ENCODE measurements at places on chromosomes 5 and 9. TPM values are rescaled to one million over a fixed set of nuclear protein-coding genes. Genes with fewer than 3 reads are reported as not detected.

GRCh38 chr9:36808251-36808650 is 225.8 kb downstream of the PAX5 start:
- no peak for DNase-seq

- no peak for DNase-seq
These were observed 273.2 kb upstream of the PAPPA start for GRCh38 chr9:115880221-115880885.

DNA sequence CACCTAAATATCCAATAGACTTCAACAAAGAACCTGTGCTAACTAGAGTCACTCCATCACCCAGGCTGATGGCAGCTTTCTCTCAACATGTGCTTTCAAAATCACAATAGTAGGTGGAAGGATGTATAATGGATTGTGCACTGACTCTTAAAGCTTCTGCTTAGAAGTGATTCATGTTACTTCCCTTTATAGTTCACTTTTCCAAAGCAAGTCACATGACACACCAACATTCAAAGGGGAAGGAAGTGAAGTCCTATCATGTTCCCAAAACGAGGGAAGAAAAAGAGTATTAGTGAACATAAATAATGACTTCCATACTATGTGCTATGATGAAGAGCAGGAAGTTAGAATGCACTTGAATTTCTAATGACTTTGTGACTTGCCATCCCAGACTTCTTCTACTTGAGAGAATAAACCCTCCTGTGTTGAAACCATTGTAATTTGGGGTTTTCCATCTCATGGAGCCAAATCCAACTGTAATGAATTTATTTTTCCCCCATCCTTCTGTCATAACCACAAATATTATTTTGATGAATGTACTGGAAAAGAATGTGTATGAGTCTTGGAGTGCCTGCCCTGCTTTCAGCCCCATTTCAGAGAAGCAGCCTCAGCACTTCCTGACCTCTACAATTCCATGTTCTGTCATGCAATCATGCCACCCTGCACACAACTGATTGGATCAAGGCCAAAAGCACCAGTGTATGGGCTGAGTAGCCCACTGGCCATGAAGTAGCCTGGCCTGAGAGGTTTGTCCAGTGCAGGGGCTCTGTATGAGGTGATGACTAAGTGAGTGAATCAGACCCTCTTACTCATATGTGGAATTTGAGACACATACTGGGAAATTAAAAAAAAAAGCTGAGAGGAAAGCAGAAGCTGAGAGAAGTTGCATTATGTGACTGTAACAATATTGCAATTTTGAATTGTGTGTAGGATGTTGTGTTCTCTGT is 525.9 kb upstream of the CLINT1 start:
- DNase-seq, result no peak

- DNase-seq, result peak; percentile 69
These were observed 41.4 kb upstream of the CLPTM1L start for GRCh38 chr5:1386274-1386717.

GRCh38 chr5:176611435-176611834 is 1.5 kb upstream of the GPRIN1 start:
- peak; percentile 77 for DNase-seq

- no peak for DNase-seq
These were observed 1.4 kb downstream of the CCDC187 start for GRCh38 chr9:136302527-136302926.

GRCh38 chr5:150062216-150062922 is 24.0 kb downstream of the CSF1R start:
- no peak for DNase-seq

- no peak for DNase-seq
These were observed 15.7 kb downstream of the PCDH12 start for GRCh38 chr5:141942185-141942857.

DNA sequence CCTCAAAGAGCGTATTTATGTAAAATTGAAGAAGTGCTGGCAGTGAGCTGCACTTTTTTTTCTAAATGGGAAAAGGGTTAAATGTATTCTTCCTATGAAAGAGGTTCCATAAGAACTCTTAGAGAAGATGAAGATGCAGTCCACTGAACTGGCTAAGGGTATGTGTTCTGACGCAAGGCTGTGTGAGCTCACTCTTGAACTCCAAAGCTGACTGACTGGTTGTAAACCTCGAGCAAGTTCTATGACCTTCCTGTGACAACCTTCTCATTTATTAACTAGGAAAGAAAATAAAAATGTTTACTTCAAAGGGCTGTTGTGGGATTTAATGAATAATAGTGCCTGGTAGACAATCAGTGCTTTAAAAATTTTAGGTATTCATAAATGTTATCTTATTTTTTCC is 46.7 kb downstream of the POC5 start:
- DNase-seq, result no peak

- DNase-seq, result no peak
These were observed 141.0 kb downstream of the LHFPL2 start for GRCh38 chr5:78507531-78507930.

GRCh38 chr9:91162784-91163443 is 198.8 kb downstream of the AUH start:
- DNase-seq, result no peak

DNA sequence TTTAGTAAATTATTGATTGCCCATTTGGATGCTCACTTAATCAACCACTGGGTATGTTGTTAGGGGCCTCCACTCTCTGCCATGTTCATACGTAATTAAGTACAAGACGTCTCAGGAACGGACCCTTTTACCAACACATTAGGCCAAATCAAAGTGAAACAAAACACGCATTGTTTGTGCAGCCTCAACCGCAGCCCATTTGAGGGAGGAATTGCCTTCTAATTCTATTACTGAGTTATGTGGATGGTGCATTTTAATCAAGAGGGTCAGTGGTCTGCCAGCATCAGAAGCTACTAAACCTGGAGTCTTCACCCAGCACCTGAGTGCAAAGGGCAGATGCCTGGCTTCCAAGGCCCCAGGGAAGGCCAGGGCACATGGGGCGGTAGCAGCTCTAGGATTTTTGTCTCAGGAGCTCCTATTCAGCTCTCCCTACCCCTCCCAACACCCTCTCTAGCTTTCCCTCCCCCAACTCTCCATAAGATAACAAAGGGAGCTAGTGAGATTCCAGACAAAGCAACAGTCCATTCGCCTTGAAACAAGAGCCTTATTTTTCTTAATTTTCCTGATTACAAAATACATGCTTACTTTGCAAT is 7.9 kb upstream of the MED27 start:
- no peak for DNase-seq

- no peak for DNase-seq
These were observed 93.8 kb downstream of the ANKRD18A start for GRCh38 chr9:38526591-38526990.

DNA sequence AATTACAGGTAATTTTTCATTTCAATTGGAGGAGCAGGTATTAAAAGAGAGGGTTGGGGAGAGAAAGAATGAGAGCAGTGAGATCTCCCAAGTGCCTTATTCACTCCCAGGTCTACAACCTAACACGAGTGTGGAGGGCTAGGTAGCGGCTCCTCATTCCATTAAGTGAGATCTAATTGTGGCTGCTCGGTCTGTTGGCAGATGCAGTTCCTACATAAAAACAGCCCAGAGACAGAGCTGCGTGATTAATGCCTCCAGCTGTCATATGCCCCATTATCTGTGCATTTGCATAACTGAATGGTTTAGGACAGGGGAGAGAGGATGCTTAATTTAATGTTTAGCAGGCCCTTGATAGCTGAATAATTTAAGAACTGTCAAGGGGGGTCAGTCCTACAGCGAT is 100.5 kb downstream of the PSAT1 start:
- DNase-seq, result no peak

- no peak for DNase-seq
These were observed 56.9 kb upstream of the VCAN start for GRCh38 chr5:83414601-83415000.

DNA sequence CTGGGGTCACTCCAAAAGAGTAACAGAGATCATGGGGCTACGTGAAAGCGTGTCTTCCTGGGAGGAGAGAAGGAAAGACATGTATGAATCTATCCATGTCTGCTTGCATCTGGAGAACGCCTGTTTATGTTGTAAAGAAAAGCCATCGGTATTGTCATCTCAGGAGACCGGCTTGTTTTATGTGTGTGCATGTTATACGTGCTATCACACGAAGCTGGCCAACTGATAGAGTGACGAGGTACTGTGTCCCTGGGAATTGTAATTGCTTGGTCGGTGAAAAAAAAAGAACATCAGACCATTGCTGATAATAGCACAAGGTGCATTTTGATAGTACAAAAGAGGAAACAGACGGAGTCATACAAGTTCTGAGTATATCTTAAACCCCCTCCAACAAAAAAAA is 370 bp upstream of the CDH6 start:
- no peak for DNase-seq

DNA sequence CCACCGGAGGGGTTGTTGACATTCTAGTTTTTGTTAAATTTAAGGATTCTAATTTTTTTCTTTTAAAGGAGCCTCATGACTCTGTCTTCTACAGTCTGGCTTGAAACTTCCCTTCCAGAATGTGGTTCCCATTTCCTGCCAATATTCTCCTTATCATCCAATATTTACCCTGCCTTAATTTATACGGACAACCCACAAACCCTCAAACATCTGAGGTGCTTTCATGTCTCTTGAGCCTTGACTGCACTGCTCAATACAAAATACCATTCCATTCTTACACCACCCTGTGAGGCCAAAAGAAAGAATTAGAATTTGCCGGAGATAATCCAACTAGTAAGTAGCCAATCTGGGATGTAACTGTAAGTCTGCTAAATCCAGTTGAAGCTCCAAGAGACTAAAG is 346.5 kb downstream of the SPOCK1 start:
- DNase-seq, result no peak

DNA sequence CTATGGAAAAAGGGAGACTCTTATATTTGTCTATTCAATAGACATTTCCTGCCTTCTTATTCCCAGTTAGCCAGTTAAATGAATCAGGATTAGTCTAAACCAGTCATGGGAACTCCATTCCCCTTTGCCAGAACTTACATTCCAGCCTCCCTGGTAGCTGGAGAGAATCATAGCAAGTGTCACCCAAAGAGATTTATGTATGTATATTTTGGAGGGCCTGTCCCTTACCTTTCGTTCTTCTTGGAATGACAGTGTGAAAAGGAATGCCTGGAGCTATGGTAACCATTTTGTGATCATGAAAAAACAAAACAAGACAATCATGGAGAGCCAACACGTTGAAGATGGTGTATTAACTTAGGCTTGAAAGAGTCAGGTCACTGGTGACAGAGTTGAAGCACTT is 627.7 kb downstream of the CCDC171 start:
- no peak for DNase-seq

ZNF462 gene
- 159 TPM for total RNA-seq

GRXCR2 gene
- not detected for total RNA-seq

LECT2 gene
- not detected for total RNA-seq

ANKRD34B gene
- 0.72 TPM for total RNA-seq

MTAP gene
- total RNA-seq, result 102 TPM

DEPDC1B gene
- total RNA-seq, result 49.0 TPM

TMEM232 gene
- total RNA-seq, result 1.8 TPM
